WTC11 (cell line): ENCODE measurements at places on chromosomes 13 and 19. TPM values are rescaled to one million over a fixed set of nuclear protein-coding genes. Genes with fewer than 3 reads are reported as not detected.

Gene ZNF723
- 0.14 TPM in 1 of 3 replicates, not detected in the others for total RNA-seq

Gene GGN
- total RNA-seq = 2.4 to 3.1 TPM (median 2.7 TPM) in 3 replicates

Gene LINGO3
- total RNA-seq = 2.0 to 2.9 TPM (median 2.8 TPM) in 3 replicates

Gene LAMP1
- total RNA-seq = 135 to 150 TPM (median 140 TPM) in 3 replicates

Gene ERICH4
- total RNA-seq = 0.24 TPM in 1 of 3 replicates, not detected in the others

Gene SIGLEC10
- 0.44 TPM in 1 of 3 replicates, not detected in the others for total RNA-seq

Gene GSX1
- total RNA-seq = not detected in 3 replicates

Gene MBNL2
- 0.85 to 1.9 TPM (median 1.7 TPM) in 3 replicates for total RNA-seq

Gene CRLF1
- total RNA-seq = 36.4 to 55.8 TPM (median 51.4 TPM) in 3 replicates

Gene TRPC4
- total RNA-seq = 4.2 to 8.0 TPM (median 5.0 TPM) in 3 replicates

Gene NLRP7
- total RNA-seq = 4.1 to 6.8 TPM (median 5.0 TPM) in 3 replicates

Gene SLC17A7
- total RNA-seq = 1.6 to 2.8 TPM (median 2.1 TPM) in 3 replicates

Gene ADGRL1
- total RNA-seq = 128 to 140 TPM (median 140 TPM) in 3 replicates

Gene NANOS3
- 0.66 to 1.1 TPM (median 0.71 TPM) in 3 replicates for total RNA-seq
